ENCODE measurements at places on chromosomes 3 and 15. TPM values are rescaled to one million over a fixed set of nuclear protein-coding genes. Genes with fewer than 3 reads are reported as not detected.

GRCh38 chr3:66270701-66271100 lies 49.9 kb downstream of the SLC25A26 start:
- no peak for DNase-seq

DNA sequence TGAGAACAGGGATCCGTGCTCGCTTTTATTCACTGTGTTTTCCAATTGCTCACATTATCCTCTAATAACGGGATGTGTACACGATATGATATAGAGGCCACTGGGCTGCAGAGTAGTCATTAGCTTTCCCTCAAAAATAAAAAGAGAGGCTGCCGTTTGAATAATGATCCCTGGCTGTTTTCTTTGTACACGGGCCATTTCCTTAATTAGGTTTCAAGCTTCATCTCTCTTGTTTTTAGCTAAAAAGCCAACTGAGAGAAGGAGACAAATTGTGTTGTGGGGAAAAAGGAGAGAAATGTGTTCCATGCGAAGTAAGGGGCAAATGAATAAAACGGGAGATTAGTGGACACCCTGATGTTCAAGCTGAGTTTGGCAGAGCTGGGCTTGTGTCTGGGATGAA lies 174.2 kb downstream of the CACNA2D3 start:
- no peak for DNase-seq

DNA sequence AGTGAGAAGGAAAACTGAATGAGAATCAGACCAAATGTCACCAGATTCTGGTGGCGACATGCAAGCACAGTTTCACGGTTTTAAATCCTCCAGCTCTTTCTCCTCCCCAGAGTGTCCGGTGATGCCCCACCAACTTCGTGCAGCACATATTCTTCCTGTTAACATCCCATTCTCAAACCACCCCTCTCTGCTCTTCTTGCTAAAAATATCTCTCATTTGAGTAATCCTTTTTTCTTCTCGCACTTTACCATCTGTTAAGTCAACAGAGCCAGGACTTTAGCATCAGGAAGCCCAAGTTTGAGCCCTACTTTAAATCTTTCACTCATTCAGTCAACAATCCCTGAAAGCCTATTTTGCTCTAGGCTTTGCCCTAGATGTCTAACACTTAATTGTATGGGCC lies 68.2 kb upstream of the VGLL4 start:
- no peak for DNase-seq

IL17RC gene
- 29.5 TPM for total RNA-seq

DNA sequence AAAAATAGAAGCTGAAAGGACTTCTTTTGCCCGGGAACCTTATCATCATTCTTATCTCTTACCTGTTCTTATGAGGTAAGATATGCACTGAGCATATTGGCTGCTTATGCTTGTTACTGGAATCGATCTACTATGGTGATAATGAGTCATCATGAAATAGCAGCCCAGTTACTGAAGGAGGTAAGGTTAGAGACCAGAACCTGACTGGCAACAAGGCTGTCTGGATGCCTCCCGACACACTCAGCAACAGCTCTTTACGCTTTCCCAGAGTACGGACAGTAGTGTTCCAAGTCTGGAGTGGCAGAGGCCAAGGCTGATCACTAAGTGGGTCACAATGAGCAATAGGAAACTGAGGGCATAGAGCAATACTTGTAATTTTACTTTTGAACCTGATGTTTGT lies 314.1 kb downstream of the NLGN1 start:
- peak; percentile 47 for DNase-seq

DNA sequence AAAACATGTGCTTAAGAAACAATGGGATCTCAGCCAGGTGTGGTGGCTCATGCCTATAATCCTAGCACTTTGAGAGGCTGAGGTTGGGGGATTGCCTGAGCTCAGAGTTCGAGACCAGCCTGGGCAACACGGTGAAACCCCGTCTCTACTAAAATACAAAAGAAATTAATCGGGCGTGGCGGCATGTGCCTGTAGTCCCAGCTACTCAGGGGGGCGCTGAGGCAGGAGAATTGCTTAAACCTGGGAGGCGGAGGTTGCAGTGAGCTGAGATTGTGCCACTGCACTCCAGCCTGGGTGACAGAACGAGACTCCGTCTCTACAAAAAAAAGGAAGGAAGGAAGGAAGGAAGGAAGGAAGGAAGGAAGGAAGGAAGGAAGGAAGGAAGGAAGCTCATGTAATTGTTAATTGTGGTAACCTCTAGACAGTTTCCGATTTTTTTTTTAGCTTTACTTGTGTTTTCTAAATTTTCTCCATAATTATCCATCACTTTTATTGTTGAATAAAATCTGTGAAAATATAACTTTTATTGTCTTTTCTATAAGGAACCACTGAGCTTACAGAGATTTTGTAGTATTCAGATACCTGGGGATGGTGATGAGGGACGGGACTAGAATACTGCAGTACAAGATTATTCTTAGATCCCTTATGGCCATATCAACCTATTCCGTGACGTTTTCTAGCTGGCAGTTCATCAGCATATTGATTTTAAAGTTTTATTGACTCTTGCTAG lies 506.9 kb downstream of the NR2F2 start:
- DNase-seq: no peak

IQCH gene
- total RNA-seq: 2.7 TPM

PGBD4 gene
- 1.1 TPM for total RNA-seq

CASR gene
- total RNA-seq: not detected

TMEM45A gene
- 7.1 TPM for total RNA-seq

DNA sequence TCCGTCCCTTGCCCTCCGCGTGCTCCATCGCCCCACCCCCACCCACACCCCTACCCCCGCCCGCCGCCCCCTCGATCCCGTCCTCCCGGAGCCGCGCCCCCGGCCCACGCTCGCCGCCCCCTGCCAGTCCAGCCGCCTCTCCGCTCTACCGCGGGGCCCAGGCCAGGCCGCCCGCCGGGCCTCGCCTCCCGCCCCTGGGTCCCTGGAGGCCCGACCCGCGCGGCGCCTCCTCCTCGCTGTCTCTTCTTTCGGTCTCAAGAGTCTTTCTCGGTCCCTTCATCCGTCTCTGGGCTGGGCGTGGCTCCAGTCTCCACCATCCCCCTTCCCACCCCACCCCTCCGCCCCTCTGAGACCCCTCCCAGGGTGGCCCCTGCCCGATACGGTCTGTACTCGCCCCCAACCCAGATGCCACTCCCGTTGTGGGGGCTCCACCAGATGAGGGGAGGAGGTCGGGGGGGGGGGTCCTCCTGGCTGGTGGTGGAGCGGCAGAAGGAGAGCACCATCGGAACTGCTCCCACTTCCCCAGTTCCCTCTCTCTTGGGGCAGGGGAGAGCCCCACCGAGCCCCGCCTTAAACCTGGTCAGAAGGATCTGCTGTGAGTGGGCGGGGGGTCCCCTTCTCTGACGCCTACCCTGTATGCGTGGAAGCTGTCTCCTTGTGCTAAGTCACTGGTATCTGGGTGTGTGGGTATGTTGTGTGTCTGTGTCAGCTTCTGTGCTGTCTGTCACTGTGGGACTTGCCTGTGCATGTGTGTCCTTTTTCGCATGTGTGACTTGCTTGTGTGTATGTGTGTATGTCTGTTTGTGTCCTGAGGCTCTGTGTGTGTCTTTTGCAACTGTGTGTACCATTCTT lies 1.0 kb downstream of the PRKCD start:
- DNase-seq: peak; percentile 65

DNA sequence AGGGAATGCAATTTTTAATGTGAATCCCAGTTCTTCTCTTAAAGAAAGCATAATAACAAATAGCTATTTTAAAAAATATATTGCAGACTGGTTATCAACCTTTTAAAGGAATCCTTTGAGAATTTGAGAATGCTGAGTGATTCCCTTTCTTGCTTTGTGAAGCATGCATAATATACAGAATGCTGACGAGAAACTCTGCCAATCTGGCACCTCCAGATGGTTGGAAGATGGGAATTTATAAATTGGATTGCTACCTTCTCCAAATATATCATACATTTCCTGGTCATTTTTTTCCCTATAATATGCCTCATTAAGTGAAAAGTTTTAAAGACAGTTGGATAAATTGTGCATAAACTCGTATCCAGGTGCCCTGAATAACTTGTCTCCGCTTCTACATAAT lies 333.9 kb upstream of the ARPP21 start:
- no peak for DNase-seq

DNA sequence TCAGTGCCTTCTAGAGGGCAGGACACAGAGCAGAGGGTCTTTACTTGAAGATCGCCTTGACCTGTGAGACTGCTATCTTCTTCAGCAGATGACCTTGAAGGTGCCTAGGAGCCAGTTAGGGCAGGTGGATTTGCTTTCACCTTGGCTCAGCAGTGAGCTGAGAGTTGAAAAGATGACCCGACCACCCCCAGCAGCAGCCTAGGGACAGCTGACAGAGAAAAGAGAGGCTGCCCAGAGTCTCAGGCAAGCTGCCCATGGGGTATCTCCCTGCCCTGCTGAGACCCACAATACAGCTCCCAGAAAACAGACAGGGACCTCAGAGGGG lies 453 bp upstream of the LTF start:
- no peak for DNase-seq

TM6SF1 gene
- total RNA-seq: 17.8 TPM

GRCh38 chr15:35168464-35168863 lies 83.4 kb upstream of the NANOGP8 start:
- DNase-seq: no peak

DNA sequence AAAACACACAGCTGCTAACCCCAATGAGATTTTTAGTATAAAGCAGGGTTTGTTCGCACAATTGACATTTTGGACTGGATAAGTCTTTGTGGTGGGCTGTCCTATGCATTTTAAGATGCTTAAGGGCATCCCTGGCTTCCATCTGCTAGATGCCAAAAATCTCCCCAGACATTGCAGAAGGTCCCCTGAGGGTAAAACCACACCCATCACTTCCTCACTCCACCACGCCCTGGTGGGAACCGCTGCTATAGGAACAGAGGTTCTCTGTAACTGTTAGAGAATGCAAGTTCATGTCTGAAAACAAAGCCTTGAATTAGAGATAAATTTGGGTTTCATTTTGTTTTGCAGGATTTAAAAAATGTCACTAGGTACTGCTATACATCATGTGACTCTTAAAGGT lies 67.7 kb downstream of the ARHGEF26 start:
- no peak for DNase-seq

RAB6B gene
- 1.00 TPM for total RNA-seq

Data from upper lobe of left lung (tissue), 6 donors.